ENCODE measurements at places on chromosomes 6 and 20.

GRCh38 chr6:17962436-17963031 is 24.9 kb downstream of the KIF13A start:
- DNase-seq, result no peak

DNA sequence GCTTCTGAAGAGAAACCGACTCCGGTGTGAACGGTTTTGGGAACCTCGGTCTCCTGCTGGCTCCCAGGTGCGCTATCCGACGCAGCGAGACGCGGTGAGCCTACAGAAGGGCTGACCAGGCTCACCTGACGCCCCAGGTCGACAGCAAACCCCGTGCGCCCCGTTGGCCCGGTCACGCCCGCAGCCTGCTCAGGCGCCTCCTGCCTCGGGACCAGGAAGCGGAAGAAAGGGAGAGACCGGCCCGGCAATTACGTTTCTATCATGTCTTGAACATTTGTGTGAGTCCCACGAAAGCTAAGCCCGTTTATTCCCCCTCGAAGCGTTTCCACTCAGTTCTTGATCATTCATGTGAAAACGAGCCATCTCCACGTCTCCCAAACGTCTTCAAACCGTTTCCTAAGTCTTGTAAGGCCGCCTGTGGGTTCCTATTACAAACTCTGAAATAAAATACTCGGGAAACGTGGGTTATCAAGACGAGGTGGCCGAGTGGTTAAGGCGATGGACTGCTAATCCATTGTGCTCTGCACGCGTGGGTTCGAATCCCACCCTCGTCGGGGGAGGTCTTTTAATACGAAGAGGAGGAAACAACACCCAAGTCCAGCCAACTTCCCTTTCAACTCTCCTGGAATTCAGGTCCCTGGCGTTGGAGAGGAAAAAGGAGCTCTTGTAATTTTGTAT is 150.5 kb upstream of the PRSS16 start:
- no peak for DNase-seq

DNA sequence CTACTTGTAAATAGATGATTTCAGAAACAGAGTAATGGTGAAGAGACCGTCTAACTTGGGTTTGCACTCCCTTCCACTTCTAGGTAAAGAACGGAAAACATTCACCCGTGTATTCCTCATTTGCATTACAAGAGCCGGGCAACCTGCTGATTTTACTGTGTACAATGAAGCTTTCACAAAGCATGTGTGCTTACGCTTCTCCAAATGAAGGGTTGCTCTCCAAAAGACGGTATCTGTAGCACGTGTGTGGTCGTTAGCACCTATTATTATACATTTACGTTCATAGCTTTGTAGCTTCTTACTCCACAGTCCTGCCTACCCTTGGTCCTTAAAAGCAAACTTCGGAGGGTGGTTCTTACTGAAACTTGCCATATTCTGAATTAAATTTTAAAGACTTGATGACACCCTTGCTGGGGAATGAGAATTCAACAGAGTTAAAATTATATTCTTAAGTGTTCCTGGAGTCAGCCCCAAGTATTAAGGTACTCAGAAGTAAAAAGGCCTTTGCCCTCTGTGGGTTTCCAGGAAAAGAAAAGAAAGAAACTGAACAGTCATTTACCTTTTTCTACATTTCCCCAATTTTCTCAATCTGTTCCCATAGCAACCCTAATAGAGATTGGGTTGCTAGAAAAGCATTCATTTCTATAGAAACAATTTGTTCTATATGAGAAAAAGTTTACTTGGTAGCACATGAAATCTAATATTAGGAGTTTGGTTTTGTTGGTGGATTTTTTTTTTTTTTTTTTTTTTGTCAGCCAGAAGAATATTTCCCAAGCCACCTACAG is 61.9 kb upstream of the KCNG1 start:
- DNase-seq, result no peak

- DNase-seq, result no peak
These were observed 111.0 kb downstream of the SOBP start for GRCh38 chr6:107600936-107601335.

DNA sequence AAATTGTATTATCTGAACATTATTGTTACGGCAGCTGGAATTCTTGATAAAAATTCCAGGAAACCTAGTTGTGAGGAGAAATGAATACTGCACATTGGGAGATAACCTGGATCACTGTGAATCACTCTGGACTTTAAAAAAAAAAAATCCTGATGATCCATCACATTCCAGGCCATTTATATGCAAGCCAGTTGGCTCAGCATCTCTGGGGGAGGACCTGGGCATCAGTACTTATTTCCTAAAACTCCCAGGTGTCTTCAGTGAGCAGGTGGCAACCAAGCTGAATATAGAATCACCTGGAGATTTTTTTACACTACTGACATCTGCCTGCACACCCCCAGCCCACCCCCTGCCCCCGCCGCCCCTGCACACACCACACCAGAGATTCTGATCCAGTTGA is 39.1 kb upstream of the SIRT5 start:
- DNase-seq, result no peak
